Activated CD8-positive, alpha-beta memory T cell treated with anti-CD3 and anti-CD28 coated beads for 48 hours (primary cell): ENCODE measurements at places on chromosomes 3 and 15.

DNA sequence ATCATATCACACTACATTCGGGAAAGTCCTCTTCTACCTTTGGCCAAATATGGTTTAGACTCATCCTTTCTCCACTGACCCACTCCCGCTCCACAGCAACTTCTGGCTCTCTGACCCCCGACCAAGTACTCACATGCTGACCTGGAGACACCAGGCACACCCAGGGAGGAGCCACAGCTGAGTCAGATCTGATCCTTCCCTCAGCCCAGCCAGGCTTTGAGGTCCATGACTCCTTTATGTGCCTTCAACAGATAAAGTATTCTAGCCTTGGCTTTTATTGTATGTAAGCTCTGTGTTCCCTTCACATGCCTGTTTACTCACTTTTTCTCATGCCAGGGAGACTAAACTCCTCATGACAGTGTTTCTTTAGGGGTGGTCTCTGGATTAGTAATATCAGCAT is 166.9 kb upstream of the UMPS start:
- DNase-seq = no peak

GRCh38 chr15:85964471-85964870 is 115.2 kb upstream of the AGBL1 start:
- no peak for DNase-seq

DNA sequence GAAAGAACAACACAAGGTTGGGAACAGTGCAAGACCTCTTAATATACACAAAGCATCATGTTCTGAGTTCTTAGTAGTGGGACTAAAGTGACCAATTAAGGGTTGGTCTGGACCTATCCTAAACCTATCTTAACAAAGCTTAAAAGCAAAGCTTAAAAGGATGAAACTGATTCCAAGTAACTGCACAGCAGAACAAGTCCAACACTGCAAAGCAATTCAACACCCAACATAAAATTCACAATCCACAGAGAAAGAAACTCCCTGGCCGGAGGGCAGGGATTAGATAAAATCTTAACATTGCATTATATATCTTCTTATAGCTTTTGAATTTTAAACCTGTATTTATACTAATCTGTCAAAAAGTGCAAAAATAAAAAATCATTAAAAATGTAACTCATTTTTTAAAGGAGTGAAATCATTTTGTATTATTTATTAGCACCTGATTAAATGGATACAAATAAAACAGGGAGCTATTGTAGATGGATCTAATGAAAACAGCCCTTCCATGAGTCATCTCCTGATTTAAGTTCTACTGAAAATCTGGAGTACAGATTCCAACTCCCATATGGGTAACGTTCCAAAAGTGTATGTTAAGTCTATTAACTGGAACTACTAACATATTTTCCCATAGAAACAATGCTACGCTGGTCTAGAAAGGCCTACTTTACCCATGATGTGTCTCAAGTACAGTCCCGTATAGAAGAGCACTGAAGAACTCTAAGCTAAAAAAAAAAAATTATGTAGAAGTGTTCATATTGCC is 34.9 kb downstream of the PIK3R4 start:
- DNase-seq = no peak

GRCh38 chr3:71388535-71389120 is 194.9 kb downstream of the FOXP1 start:
- DNase-seq = no peak

GRCh38 chr3:131526801-131527347 is 24.1 kb upstream of the MRPL3 start:
- no peak for DNase-seq

GRCh38 chr15:29952225-29952624 is 130.0 kb upstream of the TJP1 start:
- no peak for DNase-seq

DNA sequence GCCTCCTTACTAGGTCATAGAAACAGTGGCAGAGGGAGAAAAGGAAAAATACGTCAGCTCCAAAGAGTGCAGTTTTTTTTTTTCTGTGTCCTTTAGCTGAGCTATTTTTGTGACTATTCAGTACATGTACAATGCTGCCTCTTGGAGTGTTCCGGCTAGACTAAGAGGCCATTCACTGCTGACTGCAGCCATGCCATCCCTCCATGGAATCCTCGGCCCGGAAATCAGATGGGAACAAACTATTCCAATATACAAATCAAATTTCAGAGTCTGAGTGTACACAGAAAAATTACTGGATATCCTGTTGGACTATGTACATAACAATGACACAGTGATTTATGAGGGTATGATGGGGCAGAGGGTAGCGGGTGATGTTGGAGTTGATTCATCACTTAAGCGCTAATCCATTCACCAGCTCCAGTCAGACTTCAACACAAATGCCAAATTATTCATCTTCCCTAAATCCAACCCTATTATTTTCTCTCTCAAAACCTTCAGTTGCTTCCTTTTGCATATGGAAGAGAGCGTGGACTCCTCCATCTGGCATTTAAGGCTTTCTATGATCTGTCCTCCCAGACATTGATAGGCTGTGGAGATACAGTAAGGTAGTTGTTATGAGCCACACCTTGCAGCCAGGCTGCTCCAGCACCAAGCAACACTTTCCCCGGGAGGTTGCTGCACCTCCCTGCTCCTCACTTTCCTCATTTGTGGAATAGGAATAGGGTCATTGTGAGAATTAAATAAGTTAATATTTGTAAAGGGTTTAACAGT is 109.1 kb downstream of the LPP start:
- DNase-seq = no peak

GRCh38 chr3:112128843-112129727 is 4.0 kb downstream of the GCSAM start:
- DNase-seq = no peak

- DNase-seq = no peak
Measured at GRCh38 chr3:37558580-37558979, 303.1 kb upstream of the CTDSPL start.

GRCh38 chr3:63954182-63954581 is 42.0 kb upstream of the SCAANT1 start:
- no peak for DNase-seq

DNA sequence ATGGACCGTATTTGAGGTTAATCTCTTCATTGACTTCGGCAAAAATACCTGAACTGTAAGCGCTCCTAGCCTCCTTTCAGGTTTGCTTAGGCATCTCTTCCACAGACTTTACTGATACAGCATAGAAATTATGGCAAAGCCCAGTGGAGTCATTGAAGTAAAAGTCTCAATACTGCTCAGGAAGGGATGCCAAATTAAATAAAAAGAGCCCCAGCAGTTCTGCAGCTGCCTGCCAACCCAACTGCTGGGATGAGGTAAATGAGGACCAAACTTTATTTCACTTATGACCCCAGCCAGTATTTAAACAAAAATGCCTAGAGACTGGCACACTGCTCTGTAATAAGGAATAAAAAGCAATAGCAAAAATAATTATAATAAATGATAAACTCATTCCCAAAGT is 65.4 kb downstream of the IQCH start:
- no peak for DNase-seq

DNA sequence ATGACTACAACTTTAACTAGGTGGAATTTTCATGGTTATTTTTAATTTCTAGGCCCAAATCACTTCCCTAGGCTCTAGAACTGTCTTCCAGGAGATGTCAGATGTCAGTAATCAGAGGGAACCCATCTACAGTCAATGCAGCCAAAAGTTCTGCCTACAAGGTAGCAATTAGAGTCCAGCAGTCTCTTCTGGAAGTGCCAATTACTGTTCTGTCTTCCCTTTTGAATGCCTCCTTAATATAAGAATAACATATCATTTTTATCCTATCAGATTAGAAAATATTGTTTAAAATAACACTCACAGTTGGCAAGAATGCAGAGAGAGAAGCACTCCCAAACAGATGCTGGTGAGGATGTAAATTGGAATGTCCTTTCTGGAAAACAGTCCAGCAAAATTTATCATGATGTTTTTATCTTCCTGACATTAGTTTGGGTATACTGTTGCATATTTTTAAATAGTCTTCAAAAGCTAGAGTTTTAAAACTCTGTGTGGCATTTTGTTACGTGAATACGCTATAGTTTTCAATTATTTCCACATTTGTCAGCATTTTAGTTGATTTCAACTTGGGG is 543.7 kb downstream of the FHIT start:
- no peak for DNase-seq

GRCh38 chr15:37880009-37880834 is 54.2 kb upstream of the TMCO5A start:
- no peak for DNase-seq

- peak; percentile 50 for DNase-seq
Measured at GRCh38 chr15:62389885-62390790, 225.1 kb upstream of the C2CD4B start.

DNA sequence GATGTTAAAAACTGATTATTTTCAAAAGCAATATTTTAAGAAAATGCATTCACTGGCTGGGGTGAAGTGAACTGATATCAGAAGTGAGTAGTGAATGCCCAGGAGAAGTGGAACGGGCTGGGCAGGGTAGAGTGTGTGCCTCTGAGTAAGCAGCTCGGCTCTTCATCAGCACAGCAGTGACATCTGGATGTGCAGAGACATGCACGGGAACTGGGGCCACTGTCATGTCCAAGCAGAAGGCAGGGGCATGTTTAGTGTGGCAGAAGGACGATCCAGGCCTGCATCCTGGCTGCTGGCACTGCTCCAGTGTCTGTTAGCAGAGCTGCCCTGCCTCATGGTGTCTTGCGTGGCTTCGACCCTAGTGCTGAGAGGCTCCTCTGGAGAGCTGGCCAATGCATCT is 305.6 kb upstream of the LRRFIP2 start:
- no peak for DNase-seq

- no peak for DNase-seq
Measured at GRCh38 chr3:185653949-185654757, 68.1 kb downstream of the SENP2 start.

GRCh38 chr15:29674661-29675533 is 147.4 kb downstream of the TJP1 start:
- no peak for DNase-seq

GRCh38 chr15:101172501-101173071 is 79.3 kb downstream of the CHSY1 start:
- no peak for DNase-seq

DNA sequence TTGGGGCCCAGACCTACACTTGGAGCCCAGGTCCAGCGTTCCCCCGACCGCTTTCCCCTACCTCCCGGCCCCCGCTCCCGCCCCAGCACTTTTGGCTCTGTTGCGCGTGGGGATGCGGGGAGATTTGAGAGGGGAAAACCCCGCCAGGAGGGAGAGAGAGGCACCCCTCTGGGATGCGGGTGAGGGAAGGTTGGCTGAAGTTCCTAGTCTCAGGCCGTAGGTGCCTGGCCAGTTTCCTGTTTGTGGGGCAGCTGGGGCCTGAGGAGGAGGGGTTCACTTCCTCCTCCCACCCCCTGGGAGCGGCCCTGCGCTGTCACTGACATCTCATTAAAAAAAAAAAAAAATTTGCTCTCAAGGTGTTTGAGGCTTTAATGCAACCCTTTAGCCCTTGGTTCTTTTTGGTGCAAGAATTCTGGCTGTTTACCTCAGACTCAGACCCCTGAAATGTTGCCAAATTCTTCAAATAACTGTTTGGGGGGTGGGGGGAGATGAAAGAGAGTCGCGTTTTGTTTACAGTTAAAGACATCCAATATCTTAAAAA is 2.6 kb downstream of the FAM43A start:
- DNase-seq = no peak

DNA sequence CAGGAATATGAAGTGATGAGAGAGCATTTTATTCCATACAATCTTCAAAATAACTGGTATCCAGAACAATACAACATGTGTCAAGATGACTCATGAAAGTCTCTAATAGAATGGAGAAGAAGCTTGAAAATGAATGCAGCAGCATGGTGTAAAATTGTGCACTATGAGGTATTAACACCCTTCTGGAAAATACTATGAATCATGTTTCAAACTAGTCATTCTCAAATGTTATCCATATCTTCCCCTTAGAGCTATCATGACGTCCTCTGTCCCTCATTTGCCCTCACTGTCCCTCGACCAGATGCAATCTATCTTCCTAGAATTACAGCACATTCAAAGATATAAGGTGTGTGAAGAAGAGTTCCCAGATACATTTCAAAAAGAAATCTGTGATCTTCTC is 198.2 kb downstream of the NECTIN3 start:
- DNase-seq = no peak

GRCh38 chr15:20294651-20295237 is 246.9 kb downstream of the GOLGA6L6 start:
- DNase-seq = no peak

- DNase-seq = no peak
Measured at GRCh38 chr3:53823026-53823955, 22.9 kb downstream of the CHDH start.

GRCh38 chr15:68407141-68407885 is 24.6 kb downstream of the ITGA11 start:
- no peak for DNase-seq

DNA sequence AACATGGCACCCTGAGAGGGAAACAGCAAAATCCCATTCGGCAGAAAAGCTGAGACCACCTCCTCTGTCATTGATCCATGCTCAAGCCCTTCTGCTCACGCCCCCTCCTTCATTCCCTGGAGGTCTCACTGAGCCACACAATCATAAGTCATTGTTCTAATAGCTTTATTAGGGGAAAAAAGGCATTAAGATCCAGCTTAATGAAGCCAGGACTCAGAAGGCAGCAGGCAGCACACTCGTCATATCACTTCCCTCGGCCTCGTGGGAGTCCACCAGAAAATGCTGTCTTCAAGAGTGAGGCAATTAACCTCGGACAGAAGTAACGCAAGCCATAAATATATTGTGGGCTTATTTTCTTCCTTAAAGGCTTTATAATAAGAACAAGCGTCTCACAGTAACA is 153.9 kb upstream of the PPP2R3A start:
- no peak for DNase-seq

GRCh38 chr15:46636206-46636605 is 1001.4 kb downstream of the SQOR start:
- DNase-seq = no peak

- no peak for DNase-seq
Measured at GRCh38 chr3:118955914-118956556, 78.6 kb downstream of the IGSF11 start.

DNA sequence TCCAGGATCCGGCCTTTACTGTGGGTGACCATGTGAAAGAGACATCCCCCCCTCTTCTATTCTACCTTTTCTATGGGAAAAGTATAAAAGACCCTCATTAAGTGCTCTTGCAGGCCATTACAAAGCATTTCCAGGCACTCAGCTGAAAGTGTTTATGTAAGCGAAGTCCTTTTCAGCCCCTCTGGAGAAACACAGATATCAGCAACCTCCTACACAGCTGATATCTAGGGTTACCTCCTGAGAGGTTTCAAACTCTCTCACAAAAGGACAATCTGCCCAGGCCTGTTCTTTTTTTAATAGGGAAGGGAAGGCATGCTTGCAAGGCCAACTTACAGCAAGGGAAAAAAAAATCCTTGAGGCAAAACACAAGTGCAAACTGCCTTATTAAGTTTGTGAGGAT is 12.6 kb downstream of the ETV5 start:
- no peak for DNase-seq

GRCh38 chr15:78617076-78617475 is 3.7 kb downstream of the CHRNA3 start:
- DNase-seq = no peak

GRCh38 chr3:189301479-189301878 is 129.7 kb downstream of the TPRG1 start:
- no peak for DNase-seq

DNA sequence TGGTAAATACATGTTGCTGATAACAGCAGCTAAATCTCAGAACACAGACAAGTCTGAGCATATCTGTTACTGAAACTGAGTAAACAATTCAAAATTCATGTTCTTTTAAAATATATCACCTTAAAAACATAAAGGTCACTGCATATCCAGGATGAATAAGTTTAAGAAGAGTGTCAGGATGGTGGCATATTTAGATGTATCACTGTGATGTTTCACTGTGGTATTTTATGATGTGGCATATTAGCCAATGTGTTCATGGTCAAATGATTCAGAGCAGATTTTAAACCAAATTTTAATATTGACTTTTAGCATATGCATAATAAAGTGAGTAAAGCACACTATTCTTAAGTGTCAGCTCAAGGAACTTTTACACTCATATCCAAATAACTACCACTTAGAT is 346.4 kb upstream of the DPPA4 start:
- no peak for DNase-seq
